ENCODE measurements at places on chromosomes 1 and 21. TPM values are rescaled to one million over a fixed set of nuclear protein-coding genes. Genes with fewer than 3 reads are reported as not detected.
A peak's percentile ranks its signal among the peaks of the same experiment; 100 is the strongest.

GRCh38 chr1:230124186-230125128 is 57.4 kb downstream of the GALNT2 start:
- H3K27me3 ChIP-seq, result no peaks in the 10 kb centered on the region
- DNase-seq, result no peak
- H3K4me1 ChIP-seq, result peaks cover 18% of the 10 kb centered on the region
- no peak overlapping the region for H3K27ac ChIP-seq

DNA sequence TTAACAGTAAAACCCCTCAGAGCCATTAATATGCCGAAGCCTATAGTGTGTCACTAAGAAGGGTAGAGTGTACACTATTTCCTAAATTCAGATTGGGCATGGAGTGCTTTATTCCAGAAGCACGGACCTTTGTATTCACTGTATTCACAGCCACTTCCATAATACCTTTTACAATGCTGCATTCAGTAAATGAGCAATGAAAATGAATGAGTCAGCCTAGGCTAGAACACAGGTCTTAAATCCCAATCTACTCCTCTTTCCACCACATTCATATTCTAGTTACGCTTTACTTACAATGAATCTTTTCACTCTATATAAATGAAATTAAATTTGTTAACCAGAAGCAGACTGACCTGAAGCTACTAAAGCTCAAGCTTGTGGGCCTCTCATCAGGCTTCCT is 13.0 kb upstream of the GORAB start:
- no peaks in the 10 kb centered on the region for H3K36me3 ChIP-seq
- DNase-seq, result no peak
- H3K27ac ChIP-seq, result no peak overlapping the region
- H3K4me1 ChIP-seq, result no peaks in the 10 kb centered on the region

DNA sequence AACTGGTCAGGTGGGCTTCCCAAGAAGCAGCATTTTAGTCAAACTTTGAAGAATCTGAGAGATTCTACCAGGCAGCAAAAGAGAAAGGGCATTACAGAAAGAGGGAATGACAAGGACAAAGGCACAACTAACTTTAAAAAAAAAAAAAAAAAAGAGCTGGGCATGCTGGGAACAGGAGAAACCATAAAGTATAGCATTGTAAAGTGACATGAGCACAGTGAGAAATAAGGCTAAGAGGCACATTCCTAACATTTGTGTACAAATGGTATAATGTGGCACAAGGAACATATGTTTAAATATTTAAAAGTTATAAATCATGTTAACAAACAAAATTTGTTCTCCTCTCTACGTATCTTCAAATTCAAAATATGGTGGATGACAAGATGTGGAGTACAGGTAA is 69.6 kb downstream of the CLCA4 start:
- H3K36me3 ChIP-seq, result no peaks in the 10 kb centered on the region
- H3K4me1 ChIP-seq, result no peaks in the 10 kb centered on the region
- H3K27ac ChIP-seq, result no peak overlapping the region
- H3K4me3 ChIP-seq, result no peak overlapping the region
- DNase-seq, result no peak
- H3K27me3 ChIP-seq, result no peaks in the 10 kb centered on the region

GRCh38 chr1:67792103-67792502 is 41.2 kb downstream of the GNG12 start:
- peak overlapping the region; percentile 35 for H3K27ac ChIP-seq
- no peak overlapping the region for H3K4me3 ChIP-seq
- H3K36me3 ChIP-seq, result no peaks in the 10 kb centered on the region
- DNase-seq, result no peak
- H3K27me3 ChIP-seq, result no peaks in the 10 kb centered on the region

- no peaks in the 10 kb centered on the region for H3K27me3 ChIP-seq
- H3K4me1 ChIP-seq, result peaks cover 53% of the 10 kb centered on the region
- DNase-seq, result no peak
- H3K36me3 ChIP-seq, result no peaks in the 10 kb centered on the region
- no peak overlapping the region for H3K27ac ChIP-seq
Measured at GRCh38 chr1:230189341-230189740, 122.3 kb downstream of the GALNT2 start.

- DNase-seq, result no peak
- no peak overlapping the region for H3K27ac ChIP-seq
- no peaks in the 10 kb centered on the region for H3K27me3 ChIP-seq
Measured at GRCh38 chr21:16633831-16634459, 878.9 kb upstream of the CXADR start.

DNA sequence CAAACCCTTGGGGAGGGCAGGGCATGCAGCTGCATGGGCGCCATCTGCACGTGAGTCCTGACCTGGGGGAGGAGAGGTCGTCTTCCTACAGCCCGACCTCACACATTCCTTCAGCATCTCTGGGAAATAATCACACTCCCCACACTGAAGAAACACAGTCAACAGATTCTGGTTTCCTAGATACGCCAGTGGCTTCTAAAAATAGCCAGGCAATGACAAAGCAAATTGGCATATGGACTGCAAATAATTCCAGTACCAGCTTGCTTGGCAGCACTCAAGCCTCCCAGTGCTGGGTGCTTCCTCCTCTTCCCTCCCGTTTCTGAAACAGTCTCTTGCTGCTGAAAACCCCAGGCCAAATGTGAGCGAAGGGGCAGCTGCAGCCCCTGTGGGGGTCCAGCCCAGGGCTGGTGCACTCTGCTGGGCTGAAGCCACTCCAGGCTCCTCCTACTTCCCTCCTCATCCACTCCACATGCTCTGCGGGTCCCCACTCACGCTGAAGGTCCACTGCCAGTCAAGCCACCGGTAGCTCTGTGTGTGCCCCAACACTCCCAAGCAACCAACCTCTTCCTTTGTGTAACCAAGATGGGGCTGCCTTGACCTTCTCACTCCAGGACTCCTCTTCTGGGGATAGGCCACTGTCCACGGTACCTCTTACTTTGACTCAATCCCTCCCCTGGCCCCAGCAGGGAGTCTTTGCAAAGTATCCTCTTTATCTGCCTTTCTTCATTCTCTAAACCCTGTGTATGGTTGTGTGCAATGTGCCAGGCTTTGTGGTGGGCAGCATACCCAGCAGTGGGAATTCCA is 69.0 kb downstream of the KCND3 start:
- DNase-seq, result no peak
- no peaks in the 10 kb centered on the region for H3K4me1 ChIP-seq

- H3K27me3 ChIP-seq, result peaks cover 23% of the 10 kb centered on the region
- DNase-seq, result peak; percentile 96
- no peaks in the 10 kb centered on the region for H3K36me3 ChIP-seq
- peaks cover 4% of the 10 kb centered on the region for H3K4me1 ChIP-seq
Measured at GRCh38 chr21:45643021-45643980, at the start of gene PCBP3. PCBP3 (plus strand) TSS chr21:45643725; CDS start chr21:45850086, 206,361 bp downstream.

- no peak for DNase-seq
- no peaks in the 10 kb centered on the region for H3K4me1 ChIP-seq
- H3K27me3 ChIP-seq, result peaks cover 41% of the 10 kb centered on the region
- H3K36me3 ChIP-seq, result no peaks in the 10 kb centered on the region
- H3K27ac ChIP-seq, result no peak overlapping the region
Measured at GRCh38 chr1:11475748-11476147, 3.2 kb upstream of the DISP3 start.

GRCh38 chr1:184905601-184906322 is 68.5 kb downstream of the NIBAN1 start:
- no peak overlapping the region for H3K4me3 ChIP-seq
- H3K4me1 ChIP-seq, result peaks cover 37% of the 10 kb centered on the region
- no peak for DNase-seq
- H3K27ac ChIP-seq, result no peak overlapping the region

DNA sequence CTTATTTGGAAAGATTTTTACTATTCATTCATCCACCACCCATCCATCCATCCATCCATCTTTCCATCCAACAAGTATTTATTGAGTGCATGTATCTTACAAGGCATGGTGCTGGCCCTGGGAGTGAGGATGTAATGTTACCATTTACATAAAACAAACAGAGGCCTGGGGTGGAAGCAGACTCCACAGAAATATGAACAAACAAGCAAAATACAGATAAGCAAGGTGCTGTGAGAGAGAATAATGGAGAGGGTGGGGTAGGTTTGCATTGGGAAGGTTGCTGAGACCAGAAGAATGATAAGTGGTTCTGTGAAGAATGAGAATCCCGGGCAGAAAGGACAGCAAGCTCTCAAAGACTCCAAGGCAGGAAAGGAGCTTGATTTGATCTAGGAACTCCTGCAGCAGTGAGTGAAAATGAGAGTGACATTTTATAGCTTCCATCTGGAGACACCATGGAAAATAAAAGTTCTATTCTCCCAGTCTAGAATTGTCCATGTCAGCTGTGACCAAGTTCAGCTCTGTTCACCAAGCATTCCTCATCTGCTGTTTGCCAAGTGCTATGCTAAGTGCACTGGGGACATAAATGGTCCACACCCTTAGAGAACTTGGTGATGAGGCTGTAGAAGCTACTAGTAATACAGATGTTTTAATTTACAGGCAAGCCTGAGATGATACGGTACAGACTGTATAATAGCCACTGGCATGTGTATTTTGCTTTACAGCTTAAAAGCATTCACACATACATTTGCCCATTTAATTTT is 75.3 kb downstream of the PEX14 start:
- H3K4me3 ChIP-seq, result no peak overlapping the region
- H3K36me3 ChIP-seq, result no peaks in the 10 kb centered on the region
- no peak overlapping the region for H3K27ac ChIP-seq
- H3K27me3 ChIP-seq, result no peaks in the 10 kb centered on the region

DNA sequence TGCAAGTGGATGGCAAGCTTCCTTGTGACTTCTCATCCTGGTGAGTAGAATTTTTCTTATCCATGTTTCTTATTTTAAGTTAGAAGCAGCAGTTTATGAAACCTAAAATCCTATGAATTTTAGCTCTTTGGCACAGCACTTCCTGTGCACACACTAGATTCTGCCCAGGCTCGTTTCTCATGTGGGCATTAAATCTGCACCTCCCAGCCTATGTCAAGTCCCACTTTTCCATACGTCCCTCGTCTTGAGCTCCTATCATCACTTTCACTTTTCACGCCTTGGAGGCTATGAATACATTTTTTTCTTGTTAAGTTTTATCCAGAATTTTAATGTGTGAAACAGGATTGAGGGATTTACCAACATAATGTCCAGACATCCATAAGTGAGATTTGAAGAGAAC is 142.1 kb downstream of the MRPS6 start:
- H3K27ac ChIP-seq, result peak overlapping the region; percentile 33
- no peak for DNase-seq
- no peaks in the 10 kb centered on the region for H3K36me3 ChIP-seq
- no peak overlapping the region for H3K4me3 ChIP-seq
- no peaks in the 10 kb centered on the region for H3K27me3 ChIP-seq

GRCh38 chr1:15148941-15149340 is 4.6 kb upstream of the TMEM51 start:
- no peaks in the 10 kb centered on the region for H3K27me3 ChIP-seq
- no peak overlapping the region for H3K4me3 ChIP-seq
- H3K27ac ChIP-seq, result no peak overlapping the region
- no peak for DNase-seq
- H3K36me3 ChIP-seq, result no peaks in the 10 kb centered on the region

GRCh38 chr1:41414716-41415306 is 53.6 kb downstream of the FOXO6 start:
- no peaks in the 10 kb centered on the region for H3K27me3 ChIP-seq
- DNase-seq, result no peak

- H3K27me3 ChIP-seq, result no peaks in the 10 kb centered on the region
- H3K36me3 ChIP-seq, result no peaks in the 10 kb centered on the region
- H3K4me3 ChIP-seq, result peak within 1 kb of the TSS; percentile 99
Measured at GRCh38 chr1:19485362-19486187, at the start of gene CAPZB. CAPZB (minus strand) TSS chr1:19485539; CDS start chr1:19485438, 101 bp downstream.

DNA sequence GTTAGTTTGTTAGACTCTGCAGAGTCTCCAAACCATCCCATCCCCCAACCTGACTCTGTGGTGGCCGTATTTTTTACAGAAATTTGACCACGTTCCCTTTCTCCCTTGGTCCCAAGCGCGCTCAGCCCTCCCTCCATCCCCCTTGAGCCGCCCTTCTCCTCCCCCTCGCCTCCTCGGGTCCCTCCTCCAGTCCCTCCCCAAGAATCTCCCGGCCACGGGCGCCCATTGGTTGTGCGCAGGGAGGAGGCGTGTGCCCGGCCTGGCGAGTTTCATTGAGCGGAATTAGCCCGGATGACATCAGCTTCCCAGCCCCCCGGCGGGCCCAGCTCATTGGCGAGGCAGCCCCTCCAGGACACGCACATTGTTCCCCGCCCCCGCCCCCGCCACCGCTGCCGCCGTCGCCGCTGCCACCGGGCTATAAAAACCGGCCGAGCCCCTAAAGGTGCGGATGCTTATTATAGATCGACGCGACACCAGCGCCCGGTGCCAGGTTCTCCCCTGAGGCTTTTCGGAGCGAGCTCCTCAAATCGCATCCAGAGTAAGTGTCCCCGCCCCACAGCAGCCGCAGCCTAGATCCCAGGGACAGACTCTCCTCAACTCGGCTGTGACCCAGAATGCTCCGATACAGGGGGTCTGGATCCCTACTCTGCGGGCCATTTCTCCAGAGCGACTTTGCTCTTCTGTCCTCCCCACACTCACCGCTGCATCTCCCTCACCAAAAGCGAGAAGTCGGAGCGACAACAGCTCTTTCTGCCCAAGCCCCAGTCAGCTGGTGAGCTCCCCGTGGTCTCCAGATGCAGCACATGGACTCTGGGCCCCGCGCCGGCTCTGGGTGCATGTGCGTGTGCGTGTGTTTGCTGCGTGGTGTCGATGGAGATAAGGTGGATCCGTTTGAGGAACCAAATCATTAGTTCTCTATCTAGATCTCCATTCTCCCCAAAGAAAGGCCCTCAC is at the start of gene OLIG2:
Gene OLIG2 (plus strand): TSS at position 447 of the 954 bp plus-strand sequence. CDS start 928 bp downstream, outside the sequence.
- no peak within 1 kb of the TSS for H3K27ac ChIP-seq
- no peak for DNase-seq
- no peak within 1 kb of the TSS for H3K4me3 ChIP-seq
- H3K36me3 ChIP-seq, result no peaks in the 10 kb centered on the region
- peaks cover 6% of the 10 kb centered on the region for H3K4me1 ChIP-seq
- peaks cover 100% of the 10 kb centered on the region for H3K27me3 ChIP-seq

GRCh38 chr1:57311006-57311405 is 112.9 kb downstream of the DAB1 start:
- no peaks in the 10 kb centered on the region for H3K27me3 ChIP-seq
- DNase-seq, result no peak
- no peak overlapping the region for H3K27ac ChIP-seq
- no peaks in the 10 kb centered on the region for H3K36me3 ChIP-seq
- no peak overlapping the region for H3K4me3 ChIP-seq

DNA sequence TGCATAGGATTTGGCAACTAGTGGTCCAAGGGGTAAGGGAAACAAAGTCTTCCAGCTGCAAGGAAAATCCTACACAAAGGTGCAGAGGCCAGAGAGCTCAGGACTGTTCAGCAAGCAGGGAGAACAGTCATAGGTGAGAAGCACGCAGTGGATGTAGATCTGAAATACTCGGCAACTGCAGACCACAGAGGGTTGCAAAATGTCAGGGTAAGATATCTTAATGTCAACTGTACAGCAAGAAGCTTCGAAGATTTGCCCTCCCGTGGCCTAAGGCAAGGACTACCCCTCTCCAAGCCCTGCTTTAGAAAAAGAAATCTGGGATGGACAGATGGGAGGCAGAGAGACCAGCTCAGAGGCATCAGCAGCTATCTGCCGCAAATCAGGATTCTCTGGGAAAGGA is 153.4 kb upstream of the IRF2BP2 start:
- no peak overlapping the region for H3K4me3 ChIP-seq
- no peak for DNase-seq
- no peaks in the 10 kb centered on the region for H3K4me1 ChIP-seq
- H3K36me3 ChIP-seq, result no peaks in the 10 kb centered on the region
- H3K27ac ChIP-seq, result no peak overlapping the region

DIP2A gene
- total RNA-seq, result 22.6 TPM

HCRTR1 gene
- not detected for total RNA-seq

CASQ2 gene
- total RNA-seq, result 1,310 TPM

UBASH3A gene
- not detected for total RNA-seq

PRR9 gene
- not detected for total RNA-seq

FNDC10 gene
- 2.8 TPM for total RNA-seq

MMP23B gene
- 49.1 TPM for total RNA-seq

FHAD1 gene
- 0.12 TPM for total RNA-seq

E2F2 gene
- 0.25 TPM for total RNA-seq

PRKAA2 gene
- total RNA-seq, result 105 TPM

KPRP gene
- total RNA-seq, result not detected

Measured in heart left ventricle (tissue), 16 donors.